ENCODE measurements at places on chromosomes 4 and X. TPM values are rescaled to one million over a fixed set of nuclear protein-coding genes. Genes with fewer than 3 reads are reported as not detected.

The APLN gene
- total RNA-seq: not detected

The SPANXB1 gene
- total RNA-seq: not detected

GRCh38 chr4:53208753-53209152 is 157.1 kb downstream of the SCFD2 start:
- DNase-seq: no peak

DNA sequence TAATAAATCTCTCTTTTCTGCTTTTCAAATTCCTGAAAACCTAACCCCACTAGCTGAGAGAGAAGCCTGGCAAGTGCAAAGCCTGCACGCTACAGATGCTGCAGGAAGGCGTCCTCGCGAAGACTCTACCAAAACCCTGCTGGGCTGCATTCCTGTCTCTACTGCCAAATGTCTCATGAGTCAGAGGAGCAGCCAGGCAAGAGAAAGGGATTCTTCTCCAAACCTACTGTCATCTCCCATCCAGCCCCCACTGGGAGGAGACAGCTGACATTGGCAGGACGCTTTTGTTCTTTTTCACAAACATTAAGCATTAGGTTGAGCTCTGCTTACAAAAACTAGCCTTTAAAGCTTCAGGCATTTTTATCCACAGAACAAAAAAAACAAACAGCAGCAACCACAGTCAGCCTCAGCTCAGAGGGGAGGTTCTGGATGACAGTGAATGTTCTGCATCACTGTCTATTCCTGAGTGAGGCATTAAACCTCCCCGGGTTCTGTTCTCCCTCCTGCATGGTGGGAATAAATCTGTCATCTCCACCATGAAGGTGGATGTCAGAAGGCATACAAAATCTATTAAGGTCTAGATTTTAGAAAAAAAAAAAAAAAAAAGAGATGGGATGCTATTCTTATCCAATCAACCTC is 18.0 kb downstream of the CRMP1 start:
- DNase-seq: no peak

GRCh38 chr4:19317377-19317776 is 934.3 kb upstream of the SLIT2 start:
- no peak for DNase-seq

DNA sequence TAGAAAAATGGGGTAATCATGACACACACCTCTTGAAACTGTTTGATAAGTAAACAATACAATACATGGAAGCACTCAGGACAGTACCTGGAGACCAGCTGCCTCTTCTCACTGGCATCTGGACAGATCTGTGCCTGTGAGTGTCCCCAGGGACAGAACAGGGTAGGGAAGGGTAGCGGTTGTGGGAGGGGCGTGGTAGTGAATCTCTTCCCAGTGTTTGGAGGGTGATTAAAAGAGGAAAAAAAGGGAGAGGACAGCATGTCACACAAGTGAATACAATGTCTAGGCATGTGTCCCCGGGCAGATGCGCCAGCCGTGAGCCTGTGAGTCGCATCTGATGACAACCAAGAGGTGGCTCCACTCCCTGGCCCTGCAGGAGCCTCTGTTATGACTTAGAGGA is 138.8 kb upstream of the MSX1 start:
- DNase-seq: no peak

GRCh38 chr4:10565166-10565780 is 108.0 kb upstream of the ZNF518B start:
- no peak for DNase-seq

DNA sequence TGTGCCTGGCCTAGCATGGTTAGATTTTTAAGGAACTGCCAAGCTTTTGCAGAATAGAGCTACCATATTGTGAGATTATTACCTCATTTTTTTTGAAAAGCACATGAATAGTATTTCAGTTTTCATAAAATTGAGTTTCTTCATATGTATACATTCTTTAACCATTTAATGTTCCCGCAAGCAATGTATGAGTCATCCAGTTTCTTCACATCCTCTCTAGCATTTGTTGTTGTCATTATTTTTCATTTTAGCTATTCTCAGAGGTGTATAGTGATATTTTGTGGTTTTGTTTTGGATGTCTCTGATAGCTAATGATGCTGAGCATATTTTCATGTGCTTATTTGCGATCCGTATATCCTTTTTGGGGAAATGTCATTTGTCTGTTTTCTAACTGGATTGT is 74.9 kb downstream of the GLUD2 start:
- no peak for DNase-seq

GRCh38 chrX:38987198-38987651 is 186.0 kb downstream of the MID1IP1 start:
- DNase-seq: no peak

- DNase-seq: no peak
These were observed 440.3 kb upstream of the AADAT start for GRCh38 chr4:170529748-170530722.
